Left hindlimb (tissue), 1 donor: ENCODE measurements at places on chromosomes 7 and 10.

DNA sequence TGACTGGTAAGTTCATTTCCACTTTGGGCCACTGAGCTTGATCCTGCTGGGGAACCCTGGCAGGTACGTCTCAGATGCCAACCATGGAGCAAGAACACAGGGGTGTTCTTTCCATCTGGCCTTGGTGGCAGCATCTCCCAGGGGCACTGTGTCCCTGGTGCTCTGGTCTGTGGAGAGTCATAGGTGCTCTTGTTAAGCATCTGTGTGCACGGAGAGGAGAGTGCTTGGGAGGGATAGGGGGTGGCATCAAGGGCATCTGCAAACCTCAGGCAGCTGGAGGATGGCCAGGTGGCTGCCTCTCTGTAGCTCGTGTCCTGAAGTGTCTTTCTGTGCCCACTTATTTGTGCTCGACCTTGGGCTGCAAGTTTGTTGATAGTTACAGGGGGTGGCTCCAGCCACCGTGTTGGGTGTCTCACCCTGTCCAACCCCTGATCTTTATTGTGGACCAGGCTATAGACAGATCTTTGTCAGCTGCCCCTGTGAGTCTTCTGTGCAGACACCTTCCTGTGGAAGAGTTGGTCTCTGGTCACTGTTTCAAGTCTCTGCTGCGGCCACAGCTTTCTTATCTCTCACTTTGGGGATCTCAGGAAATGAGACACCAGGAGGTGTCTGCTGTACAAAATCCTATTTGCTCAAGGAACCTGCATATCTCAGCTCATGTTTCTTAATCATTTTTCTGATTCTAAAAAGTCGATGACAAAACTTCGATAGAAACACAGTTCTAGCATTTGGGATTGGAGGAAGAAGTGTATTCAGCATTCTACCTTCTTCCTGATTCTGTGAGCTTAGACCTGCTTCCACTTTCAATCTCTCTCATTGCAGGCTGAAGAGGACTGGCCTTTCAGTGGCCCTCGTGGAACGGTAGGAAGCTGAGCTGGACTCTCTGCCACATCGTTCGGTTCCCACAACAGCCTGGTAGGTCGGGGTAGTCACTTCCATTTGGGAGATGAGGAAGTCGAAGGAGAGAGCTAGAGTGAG lies 17.2 kb upstream of the GIMAP8 start:
- no peak for DNase-seq

GRCh38 chr7:81533931-81534330 lies 235.9 kb downstream of the HGF start:
- DNase-seq, result no peak

- no peak for DNase-seq
These were observed 1.0 kb upstream of the HIF1AN start for GRCh38 chr10:100534726-100535125.

DNA sequence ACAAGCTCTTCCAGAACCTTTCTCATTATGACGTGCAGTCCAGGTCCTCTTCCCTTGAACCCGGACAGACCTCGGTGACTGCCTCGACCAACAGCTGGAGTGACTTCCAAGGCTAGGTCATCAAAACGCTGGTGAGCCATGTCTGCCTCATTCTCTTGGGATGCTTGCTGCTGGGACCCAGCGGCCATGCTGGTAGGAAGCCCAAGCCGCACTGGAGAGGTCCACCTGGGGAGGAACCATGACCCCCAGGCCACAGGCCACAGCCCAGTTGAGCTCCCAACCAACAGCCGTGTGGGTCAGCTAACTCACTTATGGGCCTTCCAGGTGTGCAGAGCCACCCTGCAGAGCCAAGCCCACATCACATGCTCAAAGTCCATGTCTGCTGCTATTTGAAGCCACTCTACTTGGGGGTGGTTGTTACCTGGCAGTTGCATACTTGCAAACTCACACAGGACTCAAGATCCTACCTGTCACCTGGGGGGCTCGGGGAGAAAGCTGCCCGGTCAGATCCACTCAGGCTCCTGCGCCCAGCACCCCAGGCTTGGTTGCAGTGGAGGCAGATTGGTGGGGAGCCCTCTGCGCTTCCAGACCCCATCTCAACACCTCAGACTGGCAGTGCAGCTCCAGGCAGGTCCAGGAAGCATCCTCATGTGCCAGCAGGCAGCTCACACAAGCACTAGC lies 57.0 kb downstream of the MICALL2 start:
- no peak for DNase-seq

- DNase-seq, result no peak
These were observed 47.2 kb downstream of the GOLGA7B start for GRCh38 chr10:97896756-97897358.

DNA sequence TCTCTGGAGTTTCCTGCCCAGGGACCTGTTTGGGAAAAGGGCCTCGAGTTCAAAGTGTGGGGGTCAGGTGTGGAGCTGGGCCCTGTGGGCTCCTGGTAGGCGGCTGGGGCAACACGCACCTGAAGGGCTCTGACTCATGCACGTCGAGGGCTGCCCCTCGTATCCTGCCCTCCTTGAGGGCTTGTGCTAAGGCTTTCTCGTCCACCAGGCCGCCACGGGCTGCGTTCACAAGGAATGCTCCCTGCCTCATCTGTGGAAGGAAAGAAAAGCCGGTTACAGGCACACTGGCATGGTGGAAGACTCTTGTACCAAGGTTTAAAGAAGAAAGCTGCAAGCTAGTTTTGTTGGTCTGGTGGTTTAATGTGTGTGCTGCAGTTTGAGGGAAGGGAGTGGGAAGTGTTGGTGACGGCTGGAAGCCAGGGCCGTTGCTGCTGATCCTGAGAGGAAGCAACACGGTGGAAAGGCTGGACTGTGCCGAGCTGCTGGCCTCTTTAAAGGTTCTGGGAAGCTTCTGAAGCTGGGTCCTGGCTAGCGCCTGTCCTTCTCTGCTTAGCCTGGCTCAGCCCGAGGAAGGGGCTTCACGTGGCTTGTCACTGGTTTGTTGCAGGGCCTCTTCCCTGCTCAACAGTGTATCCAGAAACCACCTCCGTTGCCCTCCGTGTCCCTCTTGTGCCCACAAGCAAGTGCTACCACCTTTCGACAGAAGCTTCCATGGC lies 52.0 kb downstream of the ZRANB1 start:
- no peak for DNase-seq

DNA sequence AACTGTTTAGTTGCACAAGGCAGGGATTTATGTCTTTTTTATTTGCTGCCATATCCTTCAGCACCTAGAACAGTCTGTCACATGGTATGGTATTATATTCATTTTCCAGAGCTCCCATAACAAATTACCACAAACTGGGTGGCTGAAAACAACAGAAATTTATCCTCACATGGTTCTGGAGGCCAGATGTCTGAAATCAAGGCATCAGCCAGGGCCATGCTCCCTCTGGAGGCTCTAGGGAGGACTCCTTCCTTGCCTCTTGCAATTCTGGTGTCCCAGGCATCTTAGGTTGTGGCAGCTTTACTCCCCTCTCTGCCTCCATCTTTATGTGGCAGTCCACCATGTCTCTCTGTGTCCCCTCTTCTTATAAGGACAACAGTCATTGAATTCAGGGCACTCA lies 43.1 kb downstream of the MET start:
- no peak for DNase-seq

DNA sequence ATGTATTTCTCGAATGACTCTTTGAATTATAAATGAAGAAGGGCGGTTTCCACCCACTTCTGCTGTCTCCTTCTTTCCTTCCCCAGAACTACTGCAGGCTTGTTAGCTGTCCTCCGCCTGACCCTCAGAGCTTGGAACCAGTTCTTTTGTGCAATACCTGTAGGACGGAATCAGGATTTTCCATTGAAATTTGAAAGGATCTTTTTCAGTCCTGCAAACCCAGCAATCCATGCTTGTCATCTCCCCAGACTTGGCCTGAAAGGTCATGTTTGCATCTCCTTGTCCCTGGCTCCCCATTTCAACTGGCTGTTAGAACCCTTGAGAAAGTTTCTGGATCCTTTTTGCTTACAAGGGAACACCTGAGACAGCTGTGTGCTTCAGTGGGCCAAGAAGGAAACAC lies 47.5 kb downstream of the PLCE1 start:
- peak; percentile 43 for DNase-seq

DNA sequence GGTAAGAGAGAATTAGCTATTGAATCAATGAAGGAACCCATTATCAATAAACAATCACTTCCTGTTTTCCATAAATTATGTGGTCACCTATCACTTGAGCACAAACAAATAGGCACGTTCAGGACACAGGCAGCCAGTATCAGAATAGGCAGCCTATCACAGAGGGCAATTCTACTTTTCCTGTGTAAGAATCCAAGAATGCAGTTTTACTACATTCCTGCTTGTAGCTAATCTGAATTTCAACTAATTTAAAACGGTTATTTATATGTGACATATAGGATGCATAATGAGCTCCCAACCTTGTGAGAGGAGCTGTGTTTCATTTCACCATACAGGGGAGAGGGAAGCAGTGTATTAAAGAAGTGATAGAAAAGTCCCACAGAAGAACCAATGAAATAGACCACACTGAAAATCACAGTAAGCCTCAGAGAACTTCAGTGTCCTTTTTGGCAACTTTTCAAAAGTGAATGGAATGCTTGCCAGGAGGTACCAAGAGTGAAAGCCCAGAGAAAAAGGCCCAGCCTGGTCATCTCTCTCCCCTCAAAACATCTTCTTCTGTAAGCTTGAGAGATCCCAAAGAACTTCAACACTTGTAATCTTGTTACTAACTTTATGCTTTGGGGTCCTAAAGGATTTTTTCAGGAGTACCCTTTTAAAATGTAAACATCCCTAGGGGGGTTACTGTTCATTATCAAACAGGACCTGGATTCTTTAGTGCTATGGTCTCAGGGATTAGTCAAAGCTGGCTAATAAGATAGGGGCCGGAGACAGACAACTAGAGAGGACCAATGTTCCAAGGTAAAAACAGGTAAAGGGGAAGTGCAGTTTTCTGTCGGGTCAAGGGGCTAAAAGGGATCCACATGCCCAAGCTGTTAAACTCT lies 1.3 kb downstream of the IMMP2L start:
- no peak for DNase-seq

- no peak for DNase-seq
These were observed 17.2 kb downstream of the RUNDC3B start for GRCh38 chr7:87645446-87645845.

DNA sequence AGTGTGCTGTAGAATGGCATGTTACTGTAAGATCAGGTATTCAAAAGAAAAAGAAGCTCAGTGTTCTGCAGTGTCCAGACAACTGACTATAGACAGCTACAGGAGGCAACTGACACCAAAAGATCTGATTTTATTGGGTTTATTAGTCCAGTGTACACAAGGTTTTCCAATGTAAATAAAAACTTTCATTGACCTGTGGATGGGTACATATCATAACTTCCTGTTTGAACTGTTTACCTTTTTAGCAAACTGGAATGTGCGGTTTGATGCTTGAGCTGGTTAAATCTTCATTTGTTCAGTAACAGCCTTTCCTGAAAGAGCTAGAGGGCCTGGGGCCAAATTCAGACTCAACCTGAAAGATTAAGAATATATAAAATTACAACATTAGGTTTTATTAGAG lies 172.6 kb upstream of the SP8 start:
- DNase-seq, result no peak

DNA sequence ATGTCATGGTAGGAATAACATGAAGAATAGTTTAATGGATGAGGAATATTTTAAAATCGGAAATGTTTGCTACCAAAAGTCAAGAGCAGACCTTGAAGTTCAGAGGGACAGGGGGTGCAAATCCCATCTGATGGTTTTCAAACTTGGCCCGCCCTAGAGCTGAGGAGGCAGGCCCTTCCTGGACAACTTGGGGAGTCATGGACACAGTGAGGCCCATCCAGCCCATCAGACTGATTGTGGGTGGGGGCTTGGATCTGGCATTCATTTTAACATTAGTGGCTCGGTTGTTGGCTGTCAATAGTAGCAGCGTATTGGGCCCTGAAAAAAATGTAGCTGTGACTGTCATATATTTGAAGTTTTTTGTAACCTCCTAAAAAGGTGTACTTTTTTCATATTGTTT lies 2.0 kb downstream of the C10orf90 start:
- no peak for DNase-seq

DNA sequence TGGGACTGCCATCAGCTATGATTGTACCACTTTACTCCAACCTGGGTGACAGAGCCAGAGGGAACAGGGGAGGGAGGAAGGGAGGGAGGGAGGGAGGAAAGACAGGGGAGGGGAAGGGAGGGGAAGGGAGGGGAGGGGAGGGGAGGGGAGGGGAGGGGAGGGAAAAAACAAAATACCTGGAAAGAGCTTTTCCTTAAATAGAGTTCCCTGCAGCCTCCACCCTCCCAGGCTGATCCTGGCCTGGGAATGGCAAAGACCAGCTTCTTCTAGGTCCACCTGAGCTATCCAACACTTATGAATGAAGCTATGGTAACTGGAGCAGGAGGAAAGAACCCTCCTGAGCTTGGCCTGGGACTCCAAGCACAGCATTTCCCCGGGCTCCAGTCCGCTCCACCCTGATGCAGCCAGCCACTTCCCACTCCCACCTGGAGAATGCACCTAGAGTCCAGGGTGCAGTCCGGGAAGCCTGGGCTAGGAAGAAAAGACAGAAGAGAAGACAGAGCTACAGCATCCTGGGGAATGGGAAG lies 66.1 kb downstream of the GRID1 start:
- no peak for DNase-seq
